ENCODE measurements at places on chromosomes 4 and X.

DNA sequence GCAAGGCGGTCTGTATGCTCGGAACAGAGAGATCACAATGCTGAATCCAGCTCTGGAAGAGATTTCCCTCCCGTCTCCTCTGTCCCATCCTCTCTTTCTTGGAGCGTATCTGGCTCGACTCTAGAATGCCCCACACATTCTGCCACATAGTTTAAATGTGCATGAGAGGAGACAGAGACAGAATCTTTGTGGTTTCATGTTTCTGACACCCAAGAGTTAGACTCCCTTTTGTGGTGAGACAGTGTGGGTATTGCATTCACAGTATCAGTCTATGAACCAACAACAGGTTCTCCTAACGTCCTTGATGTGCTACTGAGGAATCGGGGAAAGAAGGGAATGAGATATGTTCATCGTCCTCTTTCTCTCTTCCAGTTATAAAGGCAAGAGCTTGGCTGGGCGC lies 25.3 kb downstream of the FAM47E start:
- no peak for DNase-seq

DNA sequence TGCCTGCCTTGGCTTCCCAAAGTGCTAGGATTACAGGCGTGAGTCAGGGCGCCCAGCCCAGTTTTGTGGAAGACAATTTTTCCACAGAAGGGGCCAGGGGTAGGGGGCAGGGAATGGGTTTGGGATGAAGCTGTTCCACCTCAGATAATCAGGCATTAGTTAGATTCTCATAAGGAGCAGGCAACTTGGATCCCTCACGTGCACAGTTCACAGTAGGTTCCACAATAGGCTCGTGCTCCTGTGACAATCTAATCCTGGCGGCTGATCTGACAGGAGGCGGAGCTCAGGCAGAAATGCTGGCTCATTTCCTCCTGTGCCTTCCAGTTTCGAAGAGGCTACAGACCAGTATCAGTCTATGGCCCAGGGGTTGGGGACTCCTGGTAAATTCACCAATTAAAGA lies 491.6 kb upstream of the AADAT start:
- no peak for DNase-seq

GRCh38 chrX:52420824-52421443 lies 52.1 kb downstream of the XAGE2 start:
- no peak for DNase-seq

GRCh38 chr4:139819082-139819481 lies 153.5 kb downstream of the MGST2 start:
- no peak for DNase-seq

DNA sequence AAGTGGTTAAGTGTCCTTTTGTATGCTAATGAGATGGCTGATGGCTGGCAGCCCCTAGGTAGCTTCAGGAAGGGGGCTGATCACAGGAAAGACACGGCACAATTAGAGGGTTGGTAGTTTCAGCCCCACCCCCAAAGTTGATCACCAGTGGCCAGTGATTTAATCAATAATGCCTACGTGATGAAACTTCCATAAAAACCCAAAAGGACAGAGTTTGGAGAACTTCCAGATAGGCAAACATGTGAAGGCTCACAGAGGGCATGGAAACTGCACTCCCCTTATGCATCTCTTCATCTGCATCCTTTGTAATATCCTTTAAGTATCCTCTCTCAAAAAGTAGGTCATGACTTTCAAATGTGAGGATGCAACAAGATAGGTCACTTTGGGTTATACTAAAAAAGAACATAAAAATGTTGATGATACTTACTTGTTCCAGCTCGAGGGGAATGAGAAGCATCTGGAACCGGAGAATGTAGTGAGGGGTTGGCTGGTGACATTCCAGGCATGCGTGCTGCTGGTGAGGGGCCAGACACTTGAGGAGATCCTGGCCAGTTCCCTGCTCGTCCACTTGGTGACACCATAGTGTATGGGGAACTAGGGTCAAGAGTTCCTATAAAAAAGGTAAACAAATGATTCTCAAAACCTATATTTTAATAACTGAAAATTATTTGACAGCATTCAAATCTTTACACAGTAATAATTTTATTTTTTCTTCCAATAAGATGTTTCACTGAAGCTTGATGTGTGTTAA lies 16.7 kb upstream of the CXorf38 start:
- DNase-seq = peak; percentile 34

- DNase-seq = peak; percentile 19
Measured at GRCh38 chrX:20265726-20266681, 705 bp downstream of the RPS6KA3 start.

GRCh38 chr4:141560056-141560455 lies 76.3 kb upstream of the IL15 start:
- DNase-seq = no peak

GRCh38 chr4:166318810-166319525 lies 445.9 kb downstream of the TLL1 start:
- DNase-seq = no peak

- no peak for DNase-seq
Measured at GRCh38 chrX:69068301-69069085, 96.8 kb downstream of the PJA1 start.

DNA sequence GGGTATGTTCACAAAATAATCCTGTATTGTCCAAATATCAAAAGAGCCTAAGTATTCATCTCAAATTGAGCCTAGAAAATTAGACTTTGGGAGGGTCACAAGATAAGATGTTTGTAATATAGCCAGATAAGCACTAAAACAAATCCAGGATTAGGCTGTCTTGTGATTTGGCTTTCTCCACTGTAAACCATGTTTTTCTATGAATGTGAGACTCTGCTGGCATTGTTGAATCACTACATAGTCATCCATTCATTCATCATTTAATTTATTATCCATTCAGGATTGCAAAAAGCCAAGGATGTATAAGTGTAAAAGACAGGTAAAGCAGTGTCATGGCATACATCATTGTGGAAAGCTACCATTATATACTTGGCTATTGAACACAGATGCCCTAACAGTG lies 148.0 kb downstream of the GRID2 start:
- no peak for DNase-seq

DNA sequence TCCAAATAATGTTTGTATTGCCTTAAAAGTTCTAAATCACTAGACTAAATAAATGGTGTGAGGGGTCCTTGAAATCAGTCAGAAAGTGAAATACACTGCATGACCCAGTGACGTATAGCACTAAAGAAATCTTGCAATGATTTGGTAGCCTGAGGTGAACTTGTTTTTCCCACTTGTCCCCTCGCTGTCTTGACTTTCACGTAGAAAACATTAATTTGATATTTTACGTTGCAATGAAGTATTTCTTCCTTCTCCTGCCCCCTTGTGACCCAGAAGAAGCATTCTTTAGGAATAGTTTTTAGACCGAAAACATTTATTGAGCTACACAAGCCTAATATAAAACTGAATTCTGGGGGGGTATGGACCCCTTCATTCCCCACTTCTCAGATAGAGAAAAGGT lies 3.7 kb downstream of the KLB start:
- no peak for DNase-seq

DNA sequence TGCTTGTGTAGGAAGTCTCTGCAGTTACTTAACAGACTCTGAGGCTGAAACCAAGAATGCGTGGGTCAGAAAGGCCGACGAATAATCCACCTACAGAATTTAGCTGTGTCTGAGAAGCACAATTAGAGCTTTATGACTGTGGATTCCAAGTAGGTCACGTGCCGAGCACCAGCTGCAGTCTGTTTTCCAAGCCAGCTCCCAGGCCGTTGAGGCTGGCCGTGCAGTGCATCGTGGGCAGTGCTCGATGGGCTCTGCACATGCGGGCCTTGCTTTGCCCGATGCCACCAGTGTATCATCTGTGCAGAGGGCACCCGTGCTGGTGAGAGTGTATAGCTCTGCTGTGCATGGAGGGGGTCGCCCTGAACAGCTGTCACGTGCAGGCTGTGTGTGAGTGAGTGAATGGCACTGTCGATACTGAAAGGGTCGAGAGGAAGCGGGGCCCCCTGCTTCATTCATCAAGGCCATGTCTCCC lies 67.5 kb upstream of the CLDN34 start:
- peak; percentile 81 for DNase-seq

GRCh38 chr4:101515099-101515498 lies 167.8 kb upstream of the PPP3CA start:
- no peak for DNase-seq

GRCh38 chrX:136028383-136028984 lies 43.2 kb downstream of the SLC9A6 start:
- no peak for DNase-seq

DNA sequence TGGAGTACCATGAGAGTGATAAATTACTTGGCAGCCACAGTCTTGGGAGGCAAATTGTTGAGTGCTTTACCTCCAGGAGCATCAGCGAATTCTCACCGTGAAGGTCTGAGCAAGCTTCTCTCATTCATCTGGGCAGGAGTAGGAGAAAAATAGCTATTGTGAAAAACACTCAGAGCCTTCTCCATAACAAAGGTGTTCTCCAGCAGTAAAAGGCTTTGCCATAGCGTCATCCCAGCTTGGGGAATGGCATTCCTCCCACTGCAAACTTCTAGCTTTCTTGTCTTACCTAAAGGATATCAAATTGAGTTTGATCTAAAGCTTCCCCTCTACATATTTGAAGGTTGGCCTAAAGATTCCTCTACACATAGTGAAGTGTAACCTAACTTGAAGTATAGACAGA lies 29.8 kb upstream of the MAGEA11 start:
- DNase-seq = no peak

- no peak for DNase-seq
Measured at GRCh38 chrX:125210146-125210545, 109.5 kb upstream of the TEX13C start.

GRCh38 chr4:150402871-150403272 lies 179.1 kb upstream of the MAB21L2 start:
- no peak for DNase-seq

GRCh38 chr4:78776079-78776728 lies at the start of gene BMP2K:
BMP2K (plus strand) TSS chr4:78776350; CDS start chr4:78776544, 194 bp downstream.
- DNase-seq = peak; percentile 84

- DNase-seq = no peak
Measured at GRCh38 chrX:28126886-28127285, 145.6 kb upstream of the DCAF8L1 start.

GRCh38 chr4:94588896-94589693 lies 137.4 kb downstream of the PDLIM5 start:
- no peak for DNase-seq

GRCh38 chrX:3160756-3161155 lies 119.5 kb downstream of the ARSF start:
- DNase-seq = no peak

GRCh38 chr4:31918891-31919290 lies 1198.7 kb downstream of the PCDH7 start:
- no peak for DNase-seq

DNA sequence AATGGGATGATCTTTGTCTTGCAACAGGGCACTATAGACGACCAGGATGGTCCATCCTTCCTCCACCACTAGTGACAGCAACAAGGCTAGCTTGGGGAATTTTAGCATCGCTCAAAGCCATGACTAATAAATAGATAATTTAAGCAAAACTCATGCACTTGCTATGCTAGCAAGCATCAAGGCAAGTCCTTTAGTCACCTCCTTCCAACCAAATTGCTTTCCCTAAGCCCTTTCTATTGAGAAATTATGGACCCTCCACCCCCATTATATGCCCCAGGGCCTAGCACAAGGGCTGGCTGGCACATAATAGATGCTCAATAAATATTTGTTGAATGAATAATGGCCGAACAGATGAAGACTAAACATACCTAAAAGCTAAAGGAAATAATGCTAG lies 28.6 kb downstream of the SLC16A2 start:
- no peak for DNase-seq

DNA sequence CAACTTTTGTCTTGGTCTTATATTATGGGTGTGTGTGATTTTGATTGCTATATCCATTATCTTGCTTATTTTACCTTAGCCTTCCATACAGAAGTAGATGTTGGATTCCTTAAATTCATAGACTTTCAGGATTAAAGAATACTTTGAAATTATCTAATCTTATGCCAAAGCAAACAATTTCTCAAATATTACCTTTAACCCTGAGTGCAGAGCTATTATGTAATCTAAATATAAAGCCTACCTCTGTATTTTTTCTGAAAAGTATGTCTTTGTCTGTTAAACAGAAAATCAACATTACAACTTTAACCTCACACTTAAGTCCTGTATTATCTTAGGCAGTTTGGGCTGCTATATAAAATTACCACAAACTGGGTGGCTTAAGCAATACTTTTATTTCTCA lies 782.5 kb downstream of the STIM2 start:
- DNase-seq = no peak

DNA sequence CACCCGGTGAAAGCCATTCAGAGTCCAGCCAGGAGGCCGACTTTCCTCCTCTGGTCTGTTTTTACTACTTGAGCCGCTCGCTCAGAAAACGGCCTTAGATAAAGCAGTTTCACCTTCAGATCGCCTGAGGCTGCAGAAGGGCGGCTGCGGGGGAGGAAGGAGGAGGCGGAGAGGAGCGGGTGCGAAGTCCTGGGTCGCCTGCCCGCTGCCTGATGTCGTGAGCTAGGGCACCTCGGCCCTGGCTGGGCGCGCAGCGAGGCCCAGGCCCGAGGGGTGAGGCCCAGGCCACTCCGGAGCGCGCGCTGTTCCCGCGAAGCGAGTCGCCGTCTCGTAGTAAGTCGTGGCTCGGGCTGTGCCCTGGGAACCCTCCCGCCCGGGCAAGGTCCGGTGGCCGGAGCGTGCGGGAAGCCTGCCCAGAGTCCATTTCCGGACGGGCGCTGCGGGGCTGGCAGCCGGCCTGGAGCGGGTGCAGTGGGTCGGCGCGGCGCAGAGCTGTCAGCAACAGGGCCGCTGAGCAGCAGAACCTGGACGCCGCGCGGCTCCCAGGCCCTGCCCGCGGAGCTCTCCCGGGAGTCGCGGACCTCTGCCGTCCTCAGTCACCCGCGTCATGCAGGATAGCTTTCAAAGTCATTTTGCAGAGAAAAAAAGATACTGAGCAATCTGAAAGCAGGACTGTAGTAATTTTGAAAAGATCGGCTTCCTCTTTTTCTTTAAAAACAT lies 18.6 kb downstream of the TRIM2 start:
- peak; percentile 70 for DNase-seq

DNA sequence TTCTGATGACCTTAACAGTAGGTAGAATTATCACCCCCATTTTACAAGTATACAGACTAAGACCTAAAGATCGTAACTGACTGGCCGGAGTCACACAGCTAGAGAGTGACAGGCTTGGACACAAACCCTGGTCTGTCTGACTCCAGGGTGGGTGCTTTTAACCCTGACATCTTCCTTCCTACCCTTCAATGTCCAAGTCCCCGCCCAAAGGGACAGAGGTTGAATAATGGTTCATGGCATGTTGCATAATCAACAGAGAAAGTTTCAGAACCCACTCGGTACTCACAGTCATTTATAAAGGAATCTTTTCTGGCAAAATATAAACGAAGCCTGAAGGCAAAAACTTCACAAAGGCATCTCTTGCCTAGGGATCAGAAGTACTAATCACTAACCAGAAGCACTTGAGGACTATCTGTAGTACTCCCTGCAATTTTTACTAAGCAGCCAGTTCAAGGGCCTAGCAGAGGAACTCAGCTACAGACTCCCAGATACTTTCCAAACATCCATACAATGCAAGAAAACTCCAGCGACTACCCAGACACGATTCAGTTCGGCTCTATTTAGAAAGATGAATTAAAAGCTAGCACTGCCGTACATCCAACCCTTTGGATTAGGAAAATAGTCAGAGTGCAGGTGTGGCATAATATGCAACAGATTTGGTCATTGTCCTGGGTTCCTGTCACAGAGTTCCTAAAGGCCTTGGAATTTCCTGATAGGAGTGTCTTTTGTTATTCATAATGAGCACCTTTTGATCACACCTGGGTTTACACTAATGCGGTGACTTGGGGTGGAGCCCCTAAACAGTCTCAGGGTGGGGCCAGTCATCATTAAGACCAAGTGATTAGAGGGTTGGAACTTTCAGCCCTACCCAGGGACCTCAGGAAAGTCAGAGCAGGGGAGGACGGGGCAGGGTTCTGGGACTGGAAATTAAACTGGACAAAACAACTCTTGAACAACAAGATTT lies 44.0 kb downstream of the RELL1 start:
- DNase-seq = no peak

Data from testis (tissue), 5 donors.